ENCODE measurements at places on chromosomes 2 and 18.

DNA sequence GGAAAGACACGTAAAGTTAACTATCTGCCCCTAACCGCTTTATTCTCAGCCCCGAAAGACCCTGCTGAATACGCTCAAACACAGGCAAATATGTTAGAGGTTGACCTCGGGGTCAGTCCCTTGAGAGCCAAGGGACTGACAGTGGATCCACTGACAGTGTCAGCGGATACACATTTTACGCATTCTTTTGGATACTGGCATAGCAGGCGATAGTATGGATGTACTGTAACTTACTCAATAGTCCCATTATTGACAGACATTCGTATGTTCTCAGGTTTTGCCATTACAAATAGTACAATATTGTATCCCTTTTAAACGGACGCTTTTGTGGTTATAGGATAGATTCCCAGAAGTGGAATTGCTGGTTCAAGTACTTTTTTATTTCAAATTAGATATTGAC is 13.4 kb downstream of the ATP6V1B1 start:
- DNase-seq, result no peak

GRCh38 chr2:7468448-7468828 is 551.2 kb downstream of the RNF144A start:
- DNase-seq, result no peak

DNA sequence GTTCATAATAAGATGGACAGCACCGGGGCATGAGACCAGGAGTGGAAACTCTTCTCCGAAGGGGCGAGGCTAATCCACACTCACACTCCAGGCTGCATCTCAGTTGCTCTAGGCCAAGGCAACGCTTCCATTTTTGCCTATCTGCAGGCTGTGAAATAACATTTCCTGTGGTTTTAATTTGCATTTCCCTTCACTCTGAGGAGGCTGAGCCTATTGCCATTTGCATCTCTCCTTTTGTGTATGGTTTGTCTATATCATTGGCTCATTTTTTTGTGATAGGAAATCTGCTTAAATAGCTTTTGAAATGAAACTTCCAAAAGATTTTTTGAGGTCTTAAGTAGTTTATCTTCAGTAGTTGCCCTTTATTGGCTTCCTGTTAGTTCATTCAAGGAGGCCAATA is 57.6 kb downstream of the TPGS2 start:
- no peak for DNase-seq

- DNase-seq, result peak; percentile 16
Measured at GRCh38 chr18:3623769-3624545, 174.0 kb downstream of the TGIF1 start.

Data from natural killer cell (primary cell).